ENCODE measurements at places on chromosomes 12 and 14.

- DNase-seq, result no peak
These were observed 301.8 kb downstream of the AEBP2 start for GRCh38 chr12:19741132-19741489.

DNA sequence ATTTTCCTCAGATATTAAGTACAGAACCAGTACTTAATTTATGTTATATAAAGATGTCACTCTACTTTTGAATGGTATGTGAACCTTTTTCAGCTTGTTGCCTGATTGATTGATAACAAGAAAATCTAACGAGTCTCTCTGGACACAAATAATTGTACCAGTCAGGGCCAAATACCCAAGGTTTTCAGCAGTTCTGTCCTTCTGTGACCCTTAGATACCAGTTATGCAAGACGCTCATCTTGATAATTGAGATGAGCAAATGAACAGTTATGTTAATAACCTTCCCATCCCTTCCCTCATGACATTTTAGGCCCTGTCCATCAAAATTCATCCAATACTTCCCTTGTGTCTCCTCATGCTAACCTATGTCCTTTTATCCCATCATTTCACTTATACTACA lies 185.9 kb upstream of the G2E3 start:
- no peak for DNase-seq

- no peak for DNase-seq
These were observed 3.9 kb downstream of the SVOP start for GRCh38 chr12:109016978-109017377.

GRCh38 chr12:121009741-121010140 lies 6.5 kb downstream of the C12orf43 start:
- DNase-seq, result no peak

- DNase-seq, result no peak
These were observed 36.5 kb upstream of the OVCH1 start for GRCh38 chr12:29533815-29534489.

DNA sequence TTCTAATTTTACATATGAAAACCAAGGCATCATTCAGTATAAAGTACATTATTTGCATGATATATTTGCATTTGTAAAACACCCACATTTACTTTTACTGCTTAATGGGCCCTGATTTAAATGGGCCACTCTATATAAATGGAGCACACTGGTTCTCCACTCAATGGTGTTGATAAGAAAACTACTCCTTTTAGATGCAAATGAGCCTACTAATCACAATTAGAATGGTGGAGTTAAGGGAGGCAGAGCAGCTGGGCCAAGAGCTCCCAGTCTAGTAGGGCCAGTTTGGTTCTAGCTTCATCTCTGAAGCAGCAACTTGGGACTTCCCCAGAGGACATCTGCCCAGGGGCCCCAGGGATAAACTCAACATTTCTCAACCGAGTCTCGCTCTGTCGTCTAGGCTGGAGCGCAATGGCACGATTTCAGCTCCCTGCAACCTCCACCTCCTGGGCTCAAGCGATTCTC lies 120.7 kb downstream of the FOXN3 start:
- no peak for DNase-seq

- DNase-seq, result no peak
These were observed 22.9 kb downstream of the FBXW8 start for GRCh38 chr12:116933512-116934246.

GRCh38 chr12:14443531-14443930 lies 78.0 kb downstream of the ATF7IP start:
- DNase-seq, result no peak

- DNase-seq, result no peak
These were observed 439.8 kb downstream of the MDGA2 start for GRCh38 chr14:47235619-47236018.

DNA sequence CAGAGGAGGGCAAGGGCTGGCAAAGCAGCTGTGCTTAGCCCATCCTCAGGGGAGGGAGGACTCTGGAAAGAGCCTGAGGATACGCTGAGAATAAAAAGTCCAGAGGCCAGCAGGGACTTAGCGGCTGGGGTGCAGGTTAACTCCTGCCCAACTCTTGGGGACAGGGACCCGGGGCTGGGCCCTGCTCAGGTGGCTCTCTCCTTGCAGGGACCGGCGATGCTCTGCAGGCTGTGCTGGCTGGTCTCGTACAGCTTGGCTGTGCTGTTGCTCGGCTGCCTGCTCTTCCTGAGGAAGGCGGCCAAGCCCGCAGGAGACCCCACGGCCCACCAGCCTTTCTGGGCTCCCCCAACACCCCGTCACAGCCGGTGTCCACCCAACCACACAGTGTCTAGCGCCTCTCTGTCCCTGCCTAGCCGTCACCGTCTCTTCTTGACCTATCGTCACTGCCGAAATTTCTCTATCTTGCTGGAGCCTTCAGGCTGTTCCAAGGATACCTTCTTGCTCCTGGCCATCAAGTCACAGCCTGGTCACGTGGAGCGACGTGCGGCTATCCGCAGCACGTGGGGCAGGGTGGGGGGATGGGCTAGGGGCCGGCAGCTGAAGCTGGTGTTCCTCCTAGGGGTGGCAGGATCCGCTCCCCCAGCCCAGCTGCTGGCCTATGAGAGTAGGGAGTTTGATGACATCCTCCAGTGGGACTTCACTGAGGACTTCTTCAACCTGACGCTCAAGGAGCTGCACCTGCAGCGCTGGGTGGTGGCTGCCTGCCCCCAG lies 2.8 kb downstream of the B3GNT4 start:
- DNase-seq, result no peak

- no peak for DNase-seq
These were observed 100.7 kb upstream of the ATF7IP start for GRCh38 chr12:14264778-14265177.

DNA sequence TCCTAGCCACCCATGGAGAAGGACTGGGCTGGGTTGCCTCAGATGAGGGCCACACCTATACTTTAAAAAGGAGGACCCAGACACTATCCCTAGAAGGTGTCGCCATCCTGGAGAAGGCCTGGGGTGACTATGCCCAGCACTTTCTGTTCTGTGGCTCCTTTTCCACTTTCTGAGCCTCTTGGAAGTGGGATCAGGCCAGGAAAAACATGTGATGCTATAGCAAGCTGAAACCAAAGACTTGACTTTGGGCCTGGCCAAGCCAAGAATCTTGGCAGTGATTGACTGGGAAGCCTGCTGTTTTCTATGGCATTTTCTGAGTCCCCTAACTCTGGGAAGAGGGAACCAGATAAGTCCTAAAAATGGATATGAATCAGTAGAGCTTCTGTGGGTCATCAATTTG lies 332.3 kb downstream of the ZFP36L1 start:
- DNase-seq, result no peak

- DNase-seq, result no peak
These were observed 119.9 kb downstream of the CACNA1C start for GRCh38 chr12:2172491-2173214.
